ENCODE measurements at places on chromosomes 3 and 15. TPM values are rescaled to one million over a fixed set of nuclear protein-coding genes. Genes with fewer than 3 reads are reported as not detected.

LSAMP gene
- not detected for total RNA-seq

DNA sequence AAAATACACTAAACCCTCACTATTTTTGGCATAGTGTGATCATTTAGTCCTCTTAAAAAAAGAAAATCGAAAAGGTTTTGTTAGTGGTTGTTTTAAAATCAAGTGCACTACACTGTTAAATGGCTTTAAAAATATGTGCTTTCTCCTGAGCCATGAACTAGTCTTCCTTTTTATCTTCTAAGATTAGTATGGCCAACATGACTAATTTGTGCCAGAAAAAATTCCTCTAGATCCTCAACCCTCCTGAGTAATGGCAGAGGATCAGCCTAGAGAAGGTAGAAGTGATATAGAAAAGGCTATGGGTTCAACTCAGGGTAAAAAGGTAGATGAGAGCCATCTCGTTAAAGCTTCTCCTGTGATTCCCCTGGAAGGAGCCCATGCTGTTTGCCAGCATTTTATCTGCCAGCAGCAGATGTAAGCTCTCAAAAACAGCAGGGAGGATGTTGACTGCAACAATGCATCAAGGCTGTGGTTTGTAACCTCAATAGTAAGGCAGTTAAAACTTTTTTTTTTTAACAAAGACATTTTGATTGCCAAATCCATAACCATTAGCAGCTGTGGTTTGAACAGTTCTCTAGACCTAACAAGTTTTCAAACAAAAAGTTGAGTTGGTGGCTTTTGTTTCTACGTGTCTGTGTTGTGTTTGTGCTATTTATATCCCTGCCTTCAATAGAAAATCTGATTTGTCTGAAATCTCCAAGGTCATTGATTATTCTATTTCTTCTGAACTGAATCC is 30.2 kb upstream of the ZNF609 start:
- DNase-seq, result no peak

GABRR3 gene
- total RNA-seq, result not detected

- DNase-seq, result no peak
Measured at GRCh38 chr3:123481722-123482457, 33.0 kb upstream of the ADCY5 start.

- DNase-seq, result no peak
Measured at GRCh38 chr3:122033023-122033422, 11.0 kb upstream of the ILDR1 start.

- no peak for DNase-seq
Measured at GRCh38 chr15:53203454-53203853, 413.3 kb upstream of the ONECUT1 start.

DNA sequence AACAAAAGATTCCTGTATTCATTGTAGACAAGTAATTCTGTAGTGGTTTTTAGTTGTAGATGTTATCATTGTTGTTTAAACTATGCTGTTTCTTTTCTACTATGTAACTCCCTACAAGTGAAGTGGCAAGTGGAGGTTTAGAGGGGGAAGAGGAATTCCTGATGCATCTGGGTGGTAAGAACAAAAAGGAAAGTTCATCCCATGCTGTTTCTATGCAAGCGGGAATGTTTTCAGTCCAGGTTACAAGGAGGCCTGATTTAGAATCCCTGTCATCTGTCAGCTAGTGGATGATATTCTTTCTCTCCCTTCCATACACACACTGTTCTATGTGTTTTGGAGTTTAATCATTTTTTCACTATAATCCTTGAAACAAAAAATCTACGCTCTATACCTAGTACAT is 67.4 kb downstream of the IMPG2 start:
- no peak for DNase-seq

SH2D7 gene
- not detected for total RNA-seq

GRCh38 chr3:121994551-121994950 is 27.5 kb downstream of the ILDR1 start:
- no peak for DNase-seq

DNA sequence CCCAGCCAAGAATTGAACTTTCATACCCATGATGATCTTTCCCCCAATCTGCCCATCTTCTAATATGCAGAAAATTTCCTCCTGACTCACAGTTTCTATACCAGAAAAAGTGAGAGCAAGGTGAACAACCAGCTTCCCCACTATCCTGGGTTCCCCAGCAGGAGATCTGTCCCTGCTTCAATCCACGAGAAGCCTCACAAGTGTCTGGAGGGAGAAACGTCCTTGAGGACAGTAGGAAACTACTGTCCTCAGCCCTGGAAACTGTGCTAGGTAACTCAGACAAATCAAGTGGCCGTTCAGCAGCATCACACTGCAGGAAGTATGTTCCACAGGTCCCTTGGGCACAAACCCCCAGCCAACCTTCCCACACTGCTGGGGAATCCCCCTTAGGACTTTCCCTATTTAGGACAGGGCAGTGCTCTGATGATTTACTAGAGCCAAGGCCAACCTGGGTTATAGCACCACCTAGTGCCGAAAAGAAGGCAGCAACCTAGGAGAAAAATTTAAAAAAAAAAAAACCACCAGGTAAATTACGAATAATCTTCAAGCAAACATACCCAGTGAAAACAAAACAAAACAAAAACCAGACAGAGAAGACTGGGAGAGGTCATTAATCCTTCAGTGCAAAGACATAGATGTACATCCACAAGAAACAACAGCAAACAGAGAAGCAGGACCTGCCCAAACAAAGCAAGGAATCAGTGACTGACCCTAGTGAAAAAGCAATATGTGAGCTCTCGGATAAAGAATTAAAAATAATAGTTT is 36.0 kb downstream of the MORC1 start:
- peak; percentile 72 for DNase-seq

BCHE gene
- total RNA-seq, result 78.5 TPM

CCR5 gene
- total RNA-seq, result not detected

MKRN2OS gene
- total RNA-seq, result not detected

DNA sequence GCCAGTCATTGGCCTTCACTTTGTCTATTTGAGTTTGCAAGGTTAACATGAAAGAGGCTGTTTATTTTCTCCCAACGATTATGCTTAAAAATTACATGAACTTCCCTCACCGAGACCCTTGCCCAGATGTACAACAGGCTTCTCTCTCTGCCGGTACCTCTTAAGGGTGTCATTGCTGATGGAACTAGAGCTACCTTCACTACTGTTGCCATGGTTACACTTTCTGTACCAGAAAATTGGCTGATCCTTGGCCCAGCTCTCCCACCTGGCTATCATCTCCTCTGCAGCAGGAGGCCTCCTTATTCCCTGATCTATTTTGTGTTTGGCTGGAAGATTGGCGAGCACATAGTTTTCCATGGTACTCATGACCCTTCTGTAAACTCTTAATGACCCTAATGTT is 24.0 kb upstream of the LIPC start:
- DNase-seq, result no peak

DNA sequence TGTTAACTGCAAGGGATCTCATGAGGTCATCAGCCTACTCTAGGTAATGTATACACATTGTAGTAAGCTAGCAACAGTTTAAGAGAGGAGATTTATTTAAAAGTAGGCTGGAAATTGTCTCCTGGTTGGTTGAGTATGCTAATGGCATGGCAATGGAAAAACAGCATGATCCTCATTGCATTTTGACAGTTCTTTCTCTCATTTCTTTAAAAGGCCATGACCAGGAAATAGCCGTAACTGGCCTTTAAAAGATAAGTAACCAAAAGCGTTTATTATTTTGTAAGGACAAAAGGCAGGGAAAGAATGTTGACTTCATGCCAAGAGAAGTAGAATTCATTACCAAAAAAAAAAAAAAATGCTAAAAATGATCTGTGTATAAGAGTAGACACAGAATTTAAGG is 310.3 kb downstream of the FGF12 start:
- no peak for DNase-seq

- no peak for DNase-seq
Measured at GRCh38 chr3:152436707-152437590, 168.2 kb downstream of the MBNL1 start.

SLC28A2 gene
- not detected for total RNA-seq

DNA sequence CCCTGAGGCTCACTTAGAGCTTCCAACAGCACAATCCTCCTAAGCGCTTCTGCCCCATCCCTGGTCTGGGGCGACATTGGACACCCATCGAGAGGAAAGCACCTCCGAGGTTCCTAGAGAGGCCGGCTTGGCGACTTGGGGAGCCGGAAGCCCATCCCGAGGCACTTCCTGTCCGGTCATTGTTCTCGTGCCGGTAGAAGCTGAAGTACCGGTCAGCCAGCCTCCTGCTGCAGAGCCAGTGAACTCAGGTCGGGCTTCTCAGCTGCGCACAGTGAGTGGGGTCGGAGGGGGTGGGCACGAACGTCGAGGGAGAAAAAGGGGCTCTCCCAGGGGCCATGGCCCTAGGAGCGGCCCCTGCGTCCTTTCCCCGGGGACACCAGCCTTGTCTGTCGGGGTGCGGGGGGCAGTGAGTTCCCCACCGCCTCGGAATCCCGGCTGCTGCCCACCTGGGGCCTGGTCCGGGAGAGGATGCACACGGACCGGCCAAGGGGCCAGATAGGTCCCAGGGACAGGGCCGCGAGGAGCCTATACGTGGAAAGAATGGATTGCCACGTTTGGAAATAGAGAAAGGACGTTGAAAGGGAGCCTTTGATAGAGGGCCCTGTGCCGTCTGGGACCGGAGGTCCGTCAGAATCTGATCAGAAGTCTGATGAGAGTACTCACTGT is at the start of gene ZNF35:
Gene ZNF35 (plus strand): TSS at position 169 of the 666 bp plus-strand sequence. CDS start 2,336 bp downstream, outside the sequence.
- DNase-seq, result peak; percentile 68

GRCh38 chr3:158434412-158435038 is 136.5 kb upstream of the MLF1 start:
- DNase-seq, result peak; percentile 71

TM6SF1 gene
- total RNA-seq, result not detected

- no peak for DNase-seq
Measured at GRCh38 chr3:64922213-64922612, 234.4 kb upstream of the ADAMTS9 start.

DNA sequence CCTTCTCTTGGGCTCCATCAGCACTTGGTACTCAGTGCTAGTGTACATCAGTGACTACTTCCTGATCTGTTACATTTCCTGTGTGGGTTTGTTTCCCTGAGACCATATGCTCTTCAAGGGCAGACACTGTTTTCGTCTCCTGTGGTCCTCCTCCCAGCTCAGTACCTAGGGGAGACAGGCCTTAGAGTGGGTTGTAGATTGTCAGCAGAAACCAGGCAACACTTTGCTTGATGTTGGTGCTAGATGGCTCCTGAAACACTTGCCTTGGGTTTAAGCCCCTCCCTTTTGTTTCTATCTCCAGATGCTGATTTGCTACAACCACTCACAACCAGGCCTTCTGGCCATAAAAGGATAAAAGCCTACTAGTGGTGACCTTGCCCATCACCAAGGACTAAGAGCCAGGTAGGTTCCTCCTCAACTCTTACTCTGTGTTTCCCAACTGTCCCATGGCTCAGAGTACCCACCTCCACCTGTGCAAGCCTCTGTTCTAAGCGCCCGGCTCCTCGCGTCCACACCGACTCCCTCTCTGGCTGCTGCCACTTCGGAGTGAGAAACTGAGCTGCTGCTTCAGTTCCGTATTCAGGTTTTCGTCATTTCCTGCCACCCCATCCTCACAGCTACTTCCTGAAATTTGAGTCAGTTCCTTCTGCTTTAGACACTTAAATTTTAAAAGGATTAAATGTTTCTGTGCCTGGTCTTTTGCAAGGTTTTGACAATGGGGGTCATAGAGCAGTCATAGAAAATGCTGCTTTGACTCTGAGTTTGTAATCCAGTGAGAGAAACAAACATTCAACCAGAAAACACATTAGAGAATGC is at the start of gene HCLS1:
Gene HCLS1 (minus strand): TSS at position 548 of the 816 bp plus-strand sequence. CDS start 2,556 bp downstream, outside the sequence.
- no peak for DNase-seq

SKOR1 gene
- total RNA-seq, result not detected

- DNase-seq, result no peak
Measured at GRCh38 chr15:88389120-88389519, 78.1 kb downstream of the MRPL46 start.

GRCh38 chr3:41026394-41027177 is 172.7 kb upstream of the CTNNB1 start:
- no peak for DNase-seq

DNA sequence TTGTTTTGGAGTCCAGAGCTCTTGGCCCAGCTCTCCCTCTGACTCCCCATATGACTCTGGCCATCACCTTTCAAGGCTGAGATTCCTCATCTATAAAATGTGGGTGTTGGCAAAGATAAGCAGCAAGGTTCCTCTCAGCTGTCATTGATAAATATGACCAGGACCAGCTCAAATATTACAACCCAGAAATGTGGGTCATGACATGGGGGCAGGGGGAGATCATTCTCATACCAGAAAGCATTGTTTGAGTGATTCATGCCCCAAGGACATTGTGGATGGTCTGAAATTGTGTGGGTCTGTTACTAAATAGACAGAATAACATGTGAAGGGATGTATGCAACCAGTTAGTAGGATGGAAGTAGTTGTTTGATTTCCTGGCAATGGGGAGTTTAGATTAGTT is 13.9 kb downstream of the UPK1B start:
- DNase-seq, result no peak

DNA sequence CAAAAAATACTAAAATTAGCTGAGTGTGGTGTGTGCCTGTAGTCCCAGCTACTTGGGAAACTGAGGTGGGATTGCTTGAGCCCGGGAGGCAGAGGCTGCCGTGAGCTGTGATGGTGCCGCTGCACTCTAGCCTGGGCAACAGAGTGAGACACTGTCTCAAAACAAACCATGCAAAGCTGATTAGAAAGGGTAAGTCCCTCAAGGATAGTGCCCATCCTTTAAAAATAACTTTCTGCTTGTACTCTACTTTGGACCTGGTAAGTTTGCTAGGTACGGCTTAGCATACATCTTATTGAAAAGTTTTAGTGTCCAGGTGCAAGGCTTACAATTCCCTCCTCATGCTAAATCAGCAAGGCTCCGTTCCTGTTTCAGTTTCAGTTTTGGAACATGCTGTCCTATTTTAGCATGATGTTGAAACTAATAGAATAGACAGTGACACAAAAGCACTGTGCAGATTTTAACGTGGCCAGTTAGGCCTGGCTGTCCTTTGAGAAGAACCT is 21.4 kb downstream of the FEM1B start:
- no peak for DNase-seq

DNA sequence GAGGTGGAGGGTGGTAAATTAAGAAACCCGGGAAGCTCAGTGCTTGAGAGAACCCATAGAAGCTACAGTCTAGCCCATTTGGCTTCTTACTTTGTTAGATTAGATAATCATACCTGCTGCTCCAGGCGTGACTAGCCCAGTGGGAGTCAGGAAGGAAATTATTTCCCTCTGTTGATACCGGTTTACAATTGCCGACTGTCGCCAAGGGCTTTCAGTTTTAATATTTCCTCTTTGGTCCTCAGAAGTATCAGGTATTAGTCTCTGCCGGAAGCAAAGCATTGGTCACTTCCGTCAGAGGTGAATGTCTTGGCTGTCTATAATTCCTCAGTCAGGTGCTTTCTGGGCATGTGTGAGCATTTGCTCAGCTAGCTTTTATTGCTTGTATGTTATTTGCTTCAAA is 75.2 kb downstream of the LPP start:
- DNase-seq, result no peak

GRCh38 chr3:129694228-129694627 is 87.8 kb upstream of the PLXND1 start:
- DNase-seq, result no peak

- DNase-seq, result no peak
Measured at GRCh38 chr3:60603860-60604259, 647.4 kb downstream of the FHIT start.

ZBBX gene
- 12.2 TPM for total RNA-seq

GRCh38 chr3:61152071-61152470 is 99.2 kb downstream of the FHIT start:
- DNase-seq, result no peak
